Cortex of kidney (tissue), 1 donor: ENCODE measurements at places on chromosomes 5 and 9.

DNA sequence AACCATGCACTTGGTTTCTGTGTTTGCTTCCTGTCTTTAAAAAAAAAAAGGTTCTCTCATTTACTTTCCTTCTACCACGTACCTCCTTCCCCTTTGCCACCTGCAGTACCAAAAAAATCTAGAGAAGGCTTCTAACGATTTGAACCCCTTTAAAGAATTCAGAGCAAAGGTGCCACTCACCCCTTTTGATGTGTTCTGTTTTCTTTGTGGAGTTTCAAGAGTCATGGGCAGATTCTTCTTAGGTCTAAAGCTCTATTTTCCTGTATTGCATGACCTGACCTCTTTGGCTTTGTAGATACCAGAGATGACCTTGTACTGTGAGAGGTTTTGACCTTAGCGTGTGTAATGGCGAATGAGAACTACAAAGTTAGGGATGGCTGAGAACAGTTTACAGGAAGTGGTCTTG lies 29.0 kb downstream of the TXNDC8 start:
- no peak for DNase-seq

DNA sequence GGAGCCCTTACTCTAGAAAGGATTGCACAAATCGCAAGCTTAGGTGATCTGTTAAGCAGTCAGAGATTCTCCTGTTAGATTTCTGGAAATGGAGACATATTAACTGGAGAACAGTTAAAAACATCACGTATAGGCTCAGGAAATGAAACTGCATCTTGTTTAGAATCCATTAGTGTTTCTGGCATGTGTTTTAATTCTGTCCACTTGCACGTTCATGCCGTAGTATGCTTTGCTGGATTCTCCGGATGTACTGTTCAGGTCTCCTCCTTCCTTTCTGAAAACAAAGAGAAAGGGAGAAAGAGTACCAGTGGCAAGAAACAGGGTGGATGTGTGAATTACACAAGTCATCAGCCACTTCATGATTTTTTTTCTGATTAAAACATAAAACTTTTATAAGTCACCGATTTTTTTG lies 2.5 kb upstream of the RGMB start:
- DNase-seq, result no peak

DNA sequence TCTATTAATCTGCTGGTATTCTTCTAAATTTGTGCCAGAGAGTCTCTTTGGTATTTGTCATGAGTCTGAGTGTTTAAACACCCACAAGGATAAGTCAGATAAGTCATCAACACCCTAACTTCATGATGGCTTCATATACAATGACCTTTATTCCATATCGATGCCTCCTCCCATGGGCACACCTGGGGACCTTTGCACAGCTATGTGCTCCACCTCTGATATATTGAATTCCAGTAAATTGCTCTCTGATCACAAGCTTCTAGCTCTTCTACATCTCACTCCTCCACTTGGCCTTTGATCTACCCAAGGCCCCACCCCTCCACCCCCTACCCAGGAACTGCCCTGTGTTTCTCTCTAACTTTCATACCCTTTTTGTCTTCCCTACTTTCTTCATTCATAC lies 102.7 kb upstream of the MIER3 start:
- DNase-seq, result no peak

- no peak for DNase-seq
Measured at GRCh38 chr5:18461766-18462165, 827.5 kb downstream of the TAF11L14 start.

DNA sequence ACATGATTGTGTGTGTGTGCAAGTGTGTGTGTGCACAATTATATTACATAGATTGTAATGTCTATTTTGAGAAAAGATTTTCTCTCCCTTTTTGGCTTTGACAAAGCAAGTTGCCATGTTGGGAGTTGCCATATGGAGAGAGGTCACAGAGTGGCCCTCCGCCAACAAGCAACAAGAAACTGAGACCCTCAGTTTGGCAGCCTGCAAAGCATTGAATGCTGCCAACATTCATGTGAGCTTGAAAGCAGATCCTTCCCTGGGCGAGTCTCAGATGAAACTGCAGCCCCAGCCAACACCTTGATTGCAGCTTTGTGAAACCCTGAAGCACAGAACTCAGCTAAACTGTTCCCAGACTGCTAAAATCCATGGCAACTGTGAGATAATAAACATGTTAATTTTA lies 498.0 kb downstream of the NR2F1-AS1 start:
- DNase-seq, result no peak

DNA sequence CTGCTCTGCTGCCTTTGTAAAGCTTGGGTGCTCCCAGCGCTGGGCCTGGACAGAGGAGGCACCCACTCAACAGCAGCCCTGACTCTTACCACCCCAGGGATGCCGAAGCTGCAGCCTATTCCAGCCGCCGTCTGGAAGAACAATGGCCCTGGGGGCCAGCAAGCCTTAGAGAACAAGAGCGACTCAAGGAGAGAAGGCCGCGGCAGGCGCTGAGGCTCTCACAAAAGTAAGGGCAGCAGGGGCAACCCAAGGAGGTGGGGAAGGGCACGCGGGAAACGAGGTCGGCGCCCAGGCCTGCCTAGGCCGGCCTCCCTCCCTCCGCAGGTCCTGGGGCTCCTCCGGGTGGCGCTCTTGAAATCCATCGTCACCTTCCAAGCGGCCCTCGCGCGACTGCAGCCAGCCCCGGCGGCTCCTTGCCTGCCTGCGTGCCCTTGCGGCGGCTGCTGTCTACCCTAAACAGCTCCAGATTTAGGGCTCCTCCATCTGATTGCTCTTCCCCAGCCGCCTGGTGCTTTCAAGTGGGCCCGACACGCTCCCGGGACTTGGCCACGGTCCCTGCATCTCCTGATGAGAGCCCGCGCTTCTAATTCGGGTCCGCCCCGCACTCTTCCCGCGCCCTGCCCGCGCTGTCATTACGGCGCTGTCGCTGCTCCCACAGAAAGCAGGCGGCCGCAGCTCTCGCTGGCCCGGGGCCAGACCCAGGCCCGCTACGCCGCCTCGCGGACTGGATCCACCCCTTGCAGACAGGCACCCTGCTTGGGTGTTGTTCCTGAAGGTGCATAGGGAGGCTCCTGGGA lies 213.3 kb downstream of the SEMA6A start:
- DNase-seq, result no peak

GRCh38 chr9:74443036-74443750 lies 53.9 kb upstream of the RORB start:
- DNase-seq, result no peak

DNA sequence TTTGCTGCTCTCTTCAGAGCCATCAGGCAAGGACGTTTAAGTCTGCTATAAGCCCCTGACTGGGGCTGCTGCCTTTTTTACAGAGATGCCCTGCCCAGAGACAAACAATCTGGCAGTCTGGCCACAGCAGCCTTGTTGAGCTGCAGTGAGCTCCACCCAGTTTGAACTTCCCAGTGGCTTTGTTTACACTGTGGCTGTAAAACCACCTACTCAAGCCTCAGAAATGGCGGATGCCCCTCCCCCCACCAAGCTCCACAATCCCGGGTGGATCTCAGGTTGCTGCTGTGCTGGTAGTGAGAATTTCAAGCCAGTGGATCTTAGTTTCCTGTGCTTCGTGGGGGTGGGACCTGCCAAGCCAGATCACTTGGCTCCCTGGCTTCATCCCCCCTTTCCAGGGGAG lies 59.7 kb upstream of the SNCAIP start:
- DNase-seq, result no peak

- no peak for DNase-seq
Measured at GRCh38 chr9:36092509-36093215, 43.9 kb upstream of the GLIPR2 start.

GRCh38 chr5:91225848-91226686 lies 157.1 kb downstream of the ARRDC3 start:
- no peak for DNase-seq

DNA sequence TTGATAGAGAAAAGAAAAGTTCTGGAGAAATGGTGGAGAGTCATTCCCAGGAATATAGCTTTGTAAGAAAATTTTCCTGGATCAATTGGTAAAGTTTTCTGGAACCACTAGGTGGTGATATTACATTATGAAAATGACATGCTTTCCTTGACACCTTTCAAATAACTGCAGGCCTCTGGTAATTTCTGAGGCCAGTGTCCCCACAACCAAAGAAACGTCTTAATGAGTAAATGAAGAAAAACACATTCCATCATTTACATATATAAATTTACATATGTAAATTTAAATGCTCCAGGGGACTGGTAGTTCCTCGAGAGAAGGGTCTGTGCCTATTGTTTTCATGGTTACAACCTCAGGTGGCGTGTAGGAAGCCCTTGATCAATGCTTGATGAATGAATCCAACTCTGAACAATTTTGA lies 17.2 kb upstream of the RGS3 start:
- DNase-seq, result no peak

DNA sequence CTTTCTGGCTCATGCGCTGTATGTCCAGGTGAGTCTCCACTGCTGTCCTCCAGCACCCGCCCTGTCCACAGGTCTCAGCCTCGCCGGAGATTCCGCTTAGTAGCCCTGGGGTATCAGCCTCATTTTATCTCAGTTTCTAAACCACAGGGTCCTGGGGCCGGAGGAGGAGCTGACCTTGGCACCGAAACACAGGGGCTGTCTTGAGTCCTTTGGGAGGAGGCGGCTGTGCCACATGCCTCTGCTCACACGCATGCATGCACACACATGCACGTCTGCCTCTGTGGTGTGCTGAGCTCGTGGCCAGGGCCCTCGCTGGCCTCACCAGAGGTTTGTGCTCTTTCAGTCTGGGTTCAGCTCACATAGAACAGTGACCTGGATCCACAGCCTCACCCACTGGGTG lies 23.3 kb downstream of the TRIP13 start:
- DNase-seq, result no peak

DNA sequence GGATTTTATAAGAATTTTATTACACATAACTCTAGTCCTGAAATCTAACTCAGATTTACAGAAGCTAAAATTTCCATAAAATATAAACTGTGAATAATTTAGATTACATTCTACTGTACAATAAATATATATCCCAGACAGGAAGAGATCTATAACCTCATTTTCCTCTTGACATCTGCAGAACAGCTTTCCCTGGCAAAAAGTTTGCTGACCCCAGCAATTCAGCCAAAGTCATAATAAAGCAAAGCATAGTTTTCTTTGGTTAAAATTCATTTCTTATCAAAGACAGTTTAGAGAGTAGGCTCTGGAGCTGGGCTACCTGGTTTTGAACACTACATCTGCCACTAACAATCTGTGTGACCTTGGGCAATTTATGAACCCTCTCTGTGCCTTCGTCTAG lies 372.5 kb downstream of the CAAP1 start:
- no peak for DNase-seq

DNA sequence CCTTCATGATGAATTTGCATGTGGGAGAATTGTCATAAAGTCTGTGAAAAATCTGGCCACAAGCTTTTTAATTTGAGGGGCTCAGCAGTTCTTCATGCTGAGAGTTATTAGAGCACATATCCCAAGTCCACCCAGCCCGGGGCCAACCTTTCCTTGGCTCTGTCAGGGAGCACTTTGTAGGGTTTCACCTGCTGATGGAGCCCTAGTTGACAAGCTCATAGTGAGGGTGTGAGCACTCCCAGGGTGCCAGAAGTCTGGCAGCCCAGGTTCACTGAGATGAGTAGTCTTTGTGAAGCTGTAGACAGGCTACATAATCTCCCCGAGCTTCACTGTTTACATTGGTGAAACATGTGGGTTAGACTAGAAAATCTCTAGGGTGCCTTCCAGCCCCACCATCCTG lies 97.2 kb upstream of the NREP start:
- DNase-seq, result no peak

- DNase-seq, result no peak
Measured at GRCh38 chr9:13860019-13860418, 453.9 kb downstream of the NFIB start.

DNA sequence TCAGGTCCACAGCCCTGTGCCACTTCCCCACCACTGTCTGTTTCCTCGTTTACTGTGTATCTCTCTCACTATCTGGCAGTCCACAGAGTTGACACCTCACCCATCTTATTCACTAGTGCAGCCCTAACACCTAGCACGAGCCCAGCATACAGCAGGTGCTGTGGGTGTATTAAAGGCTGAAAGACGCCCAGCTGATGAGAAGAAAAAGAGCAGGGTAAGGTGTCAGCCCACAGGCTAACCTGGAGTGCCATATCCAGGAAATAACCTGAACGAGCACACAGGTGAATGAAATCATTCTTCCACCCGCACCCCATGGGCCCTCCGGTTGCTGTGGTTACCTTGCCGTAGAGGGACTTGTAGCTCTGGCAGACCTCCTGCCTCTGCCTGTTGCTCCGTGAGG lies 18.6 kb downstream of the ANXA6 start:
- DNase-seq, result no peak

- no peak for DNase-seq
Measured at GRCh38 chr5:132229236-132229635, 1.6 kb upstream of the P4HA2 start.

- DNase-seq, result no peak
Measured at GRCh38 chr9:90029996-90030395, 425.2 kb downstream of the GADD45G start.

DNA sequence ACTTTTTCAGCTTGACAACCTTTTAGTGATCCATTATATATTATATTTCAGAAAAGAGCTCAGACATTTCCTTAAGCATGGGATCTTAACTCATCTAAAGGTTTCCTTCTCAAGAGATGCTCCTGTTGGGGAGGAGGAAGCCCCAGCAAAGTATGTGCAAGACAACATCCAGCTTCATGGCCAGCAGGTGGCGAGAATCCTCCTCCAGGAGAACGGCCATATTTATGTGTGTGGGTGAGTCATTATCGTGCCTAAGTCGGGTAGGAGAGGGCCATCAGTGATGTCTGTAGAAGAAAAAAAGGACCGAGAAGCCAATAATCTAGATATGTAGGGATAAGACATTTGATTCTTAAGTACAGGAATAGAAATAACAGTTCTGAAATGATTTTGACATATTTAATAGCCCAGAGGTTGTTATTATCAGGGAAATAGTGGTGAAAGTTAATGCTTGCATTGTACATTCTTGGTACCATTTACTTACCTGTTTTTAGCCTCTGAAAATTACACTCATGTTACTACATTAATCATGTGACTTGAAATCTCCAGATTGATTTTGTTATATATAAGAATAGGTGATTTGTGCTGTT lies 28.2 kb downstream of the MTRR start:
- no peak for DNase-seq

- DNase-seq, result no peak
Measured at GRCh38 chr5:166363087-166363760, 1928.2 kb upstream of the WWC1 start.

GRCh38 chr5:15009420-15009819 lies 137.8 kb upstream of the ANKH start:
- DNase-seq, result no peak

GRCh38 chr5:14186059-14186830 lies 43.1 kb downstream of the TRIO start:
- no peak for DNase-seq

DNA sequence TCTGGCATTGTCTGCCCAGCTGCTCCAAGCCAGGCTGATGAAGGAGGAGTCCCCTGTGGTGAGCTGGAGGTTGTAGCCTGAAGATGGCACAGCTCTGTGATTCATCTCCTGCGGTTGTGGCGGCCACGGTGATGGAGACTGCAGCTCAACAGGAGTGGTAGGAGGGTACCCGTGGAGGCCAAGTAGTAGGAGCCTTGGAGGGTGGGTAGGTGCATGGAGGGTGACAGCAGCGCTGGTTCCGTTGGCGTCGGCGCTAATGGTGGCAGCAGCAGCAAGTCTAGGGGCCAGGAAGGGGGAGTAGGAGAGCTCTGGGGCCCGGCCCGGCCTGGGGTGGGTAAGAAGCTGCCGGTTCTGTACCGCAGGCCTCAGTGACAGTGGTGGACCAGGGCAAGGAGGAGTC lies 22.4 kb upstream of the TRIM52 start:
- no peak for DNase-seq

GRCh38 chr5:55692106-55692417 lies 20.1 kb downstream of the SLC38A9 start:
- no peak for DNase-seq

GRCh38 chr5:8958602-8959001 lies 587.3 kb downstream of the SEMA5A start:
- no peak for DNase-seq

- DNase-seq, result no peak
Measured at GRCh38 chr9:4490705-4491625, 697 bp downstream of the SLC1A1 start.
